ENCODE measurements at places on chromosomes 5 and 9.

GRCh38 chr9:18114559-18115475, 359.1 kb upstream of the ADAMTSL1 start:
- DNase-seq, result no peak

DNA sequence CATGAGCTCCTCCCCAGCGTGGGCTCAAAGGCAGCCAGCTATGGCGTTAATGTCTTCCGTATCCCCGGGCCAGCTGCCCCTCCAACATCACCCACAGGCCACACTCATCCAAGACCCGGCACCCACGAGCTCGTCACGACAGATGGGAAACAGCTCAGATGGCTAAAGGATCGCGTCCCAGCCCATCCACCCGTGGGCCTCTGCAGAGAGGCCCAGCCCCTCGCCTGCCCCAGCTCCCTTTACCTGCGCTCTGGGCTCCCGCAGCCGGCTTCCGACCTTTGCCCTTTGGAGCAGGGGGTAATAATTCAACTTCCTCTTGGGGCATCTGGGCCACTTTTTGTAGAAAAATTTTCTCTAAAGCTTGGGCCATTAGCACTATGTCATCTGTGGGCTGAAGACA, 16.5 kb downstream of the BRD3 start:
- no peak for DNase-seq

DNA sequence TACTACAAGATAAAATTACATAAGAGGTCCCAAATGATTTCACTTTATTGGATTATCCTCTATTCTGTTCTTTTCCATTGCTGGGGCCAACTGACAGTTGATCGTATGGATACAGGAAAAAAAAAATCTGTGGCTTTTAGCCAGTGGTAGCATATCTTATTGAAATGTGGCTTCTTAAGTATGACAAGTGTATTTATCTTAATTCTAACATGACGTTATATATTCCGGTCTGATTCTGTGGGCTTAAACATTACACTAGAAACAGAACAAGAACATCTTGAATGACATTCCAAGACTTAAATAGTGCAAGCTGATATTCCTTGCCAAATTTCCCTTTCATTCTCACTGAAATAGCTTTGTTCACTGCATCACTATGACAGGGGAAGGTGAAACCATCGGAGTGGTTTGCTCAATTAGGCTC, 117.9 kb downstream of the INSYN2B start:
- DNase-seq, result no peak

DNA sequence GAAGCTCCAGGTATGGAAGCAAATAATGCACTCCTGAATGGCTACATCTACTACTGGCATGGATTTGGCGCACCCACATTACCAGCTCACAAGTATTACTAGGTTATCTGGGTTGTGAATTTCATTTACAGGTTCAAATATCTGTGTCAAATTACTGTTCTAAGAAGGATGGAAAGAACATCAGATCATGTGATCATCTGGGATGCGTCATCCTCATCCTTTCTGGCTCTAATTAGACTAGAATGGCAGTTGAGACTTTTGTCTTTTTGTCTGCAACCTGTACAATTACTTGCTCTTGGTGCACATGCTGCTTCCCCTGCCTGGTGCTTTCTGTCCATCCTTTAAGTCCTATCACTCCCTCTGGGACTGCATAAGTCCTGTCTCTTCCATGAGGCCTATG, 64.1 kb downstream of the PJA2 start:
- DNase-seq, result no peak

DNA sequence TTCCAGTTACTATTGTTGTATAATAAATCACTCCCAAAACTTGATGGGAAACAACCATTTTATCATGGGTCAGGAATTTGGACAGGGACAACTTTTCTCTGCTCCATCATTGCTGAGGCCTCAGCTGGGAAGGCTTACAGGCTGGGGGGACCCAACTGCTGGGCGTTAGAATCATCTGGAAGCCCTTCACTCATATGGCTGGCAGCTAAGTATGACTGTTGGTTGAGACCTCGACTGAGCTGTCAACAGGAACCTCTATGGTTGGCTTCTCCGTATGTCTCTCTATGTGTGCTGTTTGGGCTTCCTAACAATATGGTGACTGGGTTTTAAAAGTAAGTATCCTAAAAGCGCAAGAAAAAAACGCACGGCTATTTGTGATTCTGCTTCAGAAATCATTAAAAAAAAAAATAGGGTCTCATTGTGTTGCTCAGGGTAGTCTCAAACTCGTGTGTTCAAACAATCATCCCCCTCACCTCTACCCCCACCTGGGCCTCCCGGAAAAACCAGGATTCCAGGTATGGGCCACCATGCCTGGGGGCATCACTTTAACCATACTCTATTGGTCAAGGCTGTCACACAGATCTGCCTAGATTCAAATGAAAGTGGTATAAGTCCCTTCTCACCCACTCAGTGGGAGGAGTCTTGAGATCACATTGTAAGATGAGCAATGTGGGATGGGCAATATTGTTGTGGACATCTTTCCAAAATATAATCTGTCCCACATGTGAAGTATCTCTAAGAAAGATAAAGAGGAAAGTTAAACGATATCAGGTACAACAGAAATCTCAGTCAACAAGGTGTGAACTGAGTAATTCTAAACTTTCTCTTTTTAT, 15.2 kb downstream of the FNBP1 start:
- no peak for DNase-seq

GRCh38 chr5:89697581-89697980, 712.0 kb downstream of the CETN3 start:
- DNase-seq, result no peak

- DNase-seq, result no peak
Measured at GRCh38 chr9:93808115-93809029, 146.8 kb downstream of the BARX1 start.

DNA sequence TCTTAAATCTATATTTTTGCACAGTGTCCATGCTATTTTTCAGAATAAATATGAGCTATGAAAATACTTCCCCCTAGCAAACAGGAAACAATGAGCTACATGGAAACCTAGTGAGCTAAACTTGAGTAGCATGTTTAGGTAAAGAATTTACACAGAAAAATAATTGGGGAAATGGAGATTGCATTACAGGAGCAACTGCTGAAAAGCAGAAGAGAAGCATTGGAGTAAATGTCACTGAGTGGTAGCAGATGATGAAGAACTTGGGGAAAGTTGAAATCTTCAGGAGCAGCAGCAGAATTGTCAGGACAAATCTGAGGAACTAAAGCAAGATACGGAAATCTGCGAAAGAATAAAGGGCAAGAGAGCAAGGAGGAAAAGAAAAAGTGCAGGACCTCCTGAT, 610.3 kb downstream of the TLE1 start:
- DNase-seq, result no peak

All from stimulated activated CD8-positive, alpha-beta memory T cell treated with anti-CD3 and anti-CD28 coated beads, Interleukin-15, amount 100 ng/mL, for 1 hour (primary cell).